ENCODE measurements at places on chromosomes 2 and 18.

- DNase-seq: no peak
Measured at GRCh38 chr2:147450661-147451510, 393.9 kb upstream of the ACVR2A start.

- DNase-seq: no peak
Measured at GRCh38 chr2:239908744-239909143, 116.4 kb downstream of the NDUFA10 start.

DNA sequence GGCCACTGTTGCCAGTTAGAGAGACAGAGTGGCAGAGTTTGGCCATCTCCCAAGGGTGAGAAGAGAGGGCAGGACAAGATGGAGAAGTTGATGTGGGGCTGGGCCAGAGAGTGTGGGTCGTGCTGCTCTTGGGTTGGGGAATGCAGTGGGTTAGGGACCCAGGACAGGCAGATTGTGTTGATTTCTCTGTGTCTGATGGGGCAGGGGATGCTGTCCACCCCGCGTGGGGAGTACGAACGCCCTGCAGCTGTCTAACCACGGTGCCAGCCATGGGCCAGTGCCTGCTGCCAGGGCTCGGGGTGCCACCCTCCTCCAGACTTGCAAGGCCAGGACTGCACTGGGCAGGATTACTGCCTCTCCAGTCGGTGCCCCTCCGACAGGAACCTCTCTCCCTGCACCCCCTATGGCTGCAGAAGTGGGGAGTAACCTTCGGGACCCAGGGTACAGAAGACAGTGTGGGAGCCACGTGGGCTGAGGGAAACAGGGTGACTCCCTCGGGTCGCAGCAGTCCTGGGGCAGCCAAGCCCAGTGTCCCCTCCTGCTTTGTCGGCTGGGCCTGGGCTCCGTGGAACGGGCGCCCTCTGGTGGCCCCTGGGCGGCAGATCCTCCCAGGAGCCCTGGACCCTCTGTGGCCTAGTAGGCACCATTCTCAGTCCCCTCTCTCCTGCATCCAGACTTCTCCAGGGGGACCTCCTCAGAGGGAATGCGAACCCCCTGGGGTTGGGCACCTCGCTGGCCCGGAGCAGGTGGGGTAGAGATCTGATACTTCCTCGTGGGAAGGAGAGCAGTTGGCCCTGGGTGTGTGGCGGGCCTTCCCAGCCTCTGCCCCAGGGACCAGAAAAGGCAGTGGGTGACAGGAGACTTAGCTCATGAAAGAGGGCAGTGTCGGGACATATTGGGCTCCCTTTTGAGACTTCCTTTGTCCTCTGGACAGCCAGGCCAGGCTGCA lies 2.7 kb downstream of the GPC1 start:
- peak; percentile 72 for DNase-seq

DNA sequence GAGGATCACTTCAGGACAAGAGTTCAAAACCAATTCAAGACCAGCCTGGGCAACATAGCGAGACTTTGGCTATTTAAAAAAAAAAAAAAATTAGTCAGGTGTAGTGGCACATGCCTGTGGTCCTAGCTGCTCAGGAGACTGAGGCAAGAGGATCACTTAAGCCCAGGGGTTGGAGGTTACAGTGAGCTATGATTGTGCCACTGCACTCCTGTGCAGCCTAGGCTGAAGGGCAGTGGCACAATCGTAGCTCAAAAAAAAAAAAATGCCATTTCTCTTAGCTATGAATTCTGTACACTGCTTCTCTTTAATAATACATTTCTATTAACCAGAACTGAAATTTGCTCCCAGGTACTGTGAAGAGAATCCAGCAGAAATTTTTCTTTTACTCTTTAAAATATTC lies 202.8 kb downstream of the DYM start:
- no peak for DNase-seq

GRCh38 chr2:73764945-73765344 lies 15.0 kb downstream of the DUSP11 start:
- no peak for DNase-seq

DNA sequence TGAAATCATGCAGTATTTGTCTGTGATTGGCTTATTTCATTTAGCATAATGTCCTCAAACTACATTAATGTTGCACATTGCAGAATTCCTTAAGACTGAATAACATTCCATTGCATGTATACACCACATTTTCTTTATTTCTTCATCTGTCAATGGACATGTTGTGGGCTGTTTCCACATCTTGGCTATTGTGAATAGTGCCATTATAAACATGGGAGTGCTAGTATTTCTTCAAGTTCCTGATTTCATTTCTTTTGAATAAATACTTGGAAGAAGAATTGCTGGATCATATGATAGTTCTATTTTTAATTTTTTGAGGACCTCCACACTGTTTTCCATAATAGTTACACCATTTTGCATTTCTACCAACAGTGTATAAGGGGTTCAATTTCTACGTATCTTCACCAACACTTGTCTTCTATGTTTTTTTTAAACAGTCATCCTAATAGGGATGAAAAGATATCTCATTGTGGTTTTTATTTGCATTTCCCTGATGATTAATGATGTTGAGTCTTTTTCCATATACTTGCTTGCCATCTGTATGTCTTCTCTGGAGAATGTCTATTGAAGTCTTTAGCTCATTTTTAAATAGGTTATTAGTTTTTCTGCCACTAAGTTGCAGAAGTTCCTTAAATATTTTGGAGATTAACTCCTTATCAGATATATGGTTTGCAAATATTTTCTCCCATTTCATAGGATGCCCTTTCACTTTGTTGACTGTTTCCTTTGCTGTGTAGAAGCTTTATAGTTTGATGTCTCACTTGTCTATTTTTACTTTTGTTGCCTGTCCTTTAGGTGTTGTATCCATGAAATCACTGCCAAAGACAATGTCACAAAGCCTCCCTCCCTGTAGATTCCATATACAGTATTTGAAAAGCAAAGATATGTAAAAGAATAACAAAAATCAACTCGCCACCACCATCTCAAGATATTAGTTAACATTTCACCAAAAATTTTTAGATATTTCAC lies 14.6 kb downstream of the FBXO11 start:
- no peak for DNase-seq

All from activated T-cell treated with anti-CD3 and anti-CD28 coated beads, Interleukin-2, amount 50 U/mL, for 72 hours (primary cell).